ENCODE measurements at places on chromosomes 5 and 9.

- no peak for DNase-seq
Measured at GRCh38 chr9:135693265-135693664, 6.0 kb downstream of the SOHLH1 start.

GRCh38 chr9:86217076-86217755 is 42.2 kb downstream of the C9orf153 start:
- no peak for DNase-seq

- DNase-seq = no peak
Measured at GRCh38 chr5:137228816-137229215, 270.3 kb downstream of the SPOCK1 start.

DNA sequence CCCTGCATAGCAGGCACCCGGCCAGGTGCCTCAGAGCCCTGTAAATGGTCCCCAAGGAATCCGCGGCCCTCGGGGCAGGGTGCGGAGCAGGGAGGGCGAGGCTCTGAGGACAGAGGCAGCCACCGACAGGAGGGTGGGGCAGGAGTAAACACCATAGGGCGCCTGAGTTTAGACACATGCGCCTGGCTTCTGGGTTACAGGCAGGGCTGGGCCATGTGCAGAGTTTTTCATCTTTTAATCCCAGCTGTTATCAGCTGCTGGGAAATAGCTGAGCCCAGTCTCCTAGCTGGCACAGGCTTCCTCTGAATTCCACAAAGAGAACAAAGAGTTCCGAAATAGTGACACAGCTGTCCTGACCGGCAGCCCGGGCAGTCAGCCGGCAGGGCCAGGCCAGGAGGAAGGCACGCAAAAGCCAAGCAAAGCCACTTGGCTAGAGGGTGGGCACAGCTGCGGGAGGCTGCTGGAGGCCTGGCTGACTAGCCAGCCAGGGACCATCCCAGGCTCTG is 98.9 kb upstream of the PHYKPL start:
- no peak for DNase-seq

GRCh38 chr9:128689820-128690683 is 1.0 kb downstream of the SET start:
- DNase-seq = peak; percentile 82

Measured in hematopoietic multipotent progenitor cell treated with erythropoietin and hydrocortisone succinate and interleukin-3 and kit ligand, for 4 days (in vitro differentiated cells).